ENCODE measurements at places on chromosomes 13 and 19.

DNA sequence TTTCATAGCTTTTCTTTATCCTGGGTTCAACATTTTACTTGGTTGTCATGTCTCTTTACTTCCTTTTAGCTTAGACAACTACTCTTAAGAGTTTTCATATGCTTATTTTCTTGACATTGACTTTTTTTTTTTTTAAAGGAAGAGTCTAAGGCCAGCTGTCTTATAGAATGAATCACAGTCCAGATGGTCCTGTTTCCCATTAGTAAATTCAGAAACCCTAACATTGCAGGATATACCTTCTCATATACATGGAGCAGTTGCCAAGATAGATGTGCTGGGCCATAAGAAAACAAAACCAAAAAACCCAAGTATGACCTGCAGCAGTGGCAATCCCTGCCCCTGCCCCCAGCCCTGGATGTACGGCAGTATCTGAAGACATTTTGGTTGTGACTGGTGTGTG lies 72.8 kb downstream of the COG3 start:
- no peak for DNase-seq

GRCh38 chr13:26112843-26113242 lies 61.0 kb upstream of the SHISA2 start:
- DNase-seq = no peak

GRCh38 chr19:51131780-51132680 lies 7.3 kb downstream of the SIGLEC9 start:
- DNase-seq = no peak

GRCh38 chr13:98955336-98955735 lies 22.5 kb downstream of the DOCK9 start:
- DNase-seq = no peak

DNA sequence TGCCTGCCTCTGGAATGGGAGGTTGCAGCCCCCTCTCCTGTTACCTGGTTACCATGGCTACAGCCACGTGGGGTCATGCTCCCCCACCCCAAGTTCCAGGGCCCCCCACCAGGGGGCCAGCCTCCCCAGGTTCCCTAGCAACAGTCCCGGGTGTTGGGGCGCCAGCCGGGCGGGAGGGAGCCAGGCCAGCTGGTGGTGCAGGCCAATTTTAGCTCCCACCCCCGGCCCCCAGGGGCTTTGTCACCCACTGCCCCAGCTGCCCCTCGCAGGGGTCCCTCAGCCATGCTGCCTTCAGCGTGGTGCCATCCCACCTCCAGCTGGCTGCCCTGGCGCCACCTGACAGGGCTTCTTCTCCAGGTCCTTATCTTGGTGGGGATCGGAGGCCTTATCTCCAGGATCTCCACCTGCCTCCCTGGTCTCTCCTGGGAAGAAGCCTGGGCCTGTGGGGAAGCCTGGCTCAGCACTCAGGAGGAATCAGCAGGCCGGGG lies 3.0 kb downstream of the MARK4 start:
- no peak for DNase-seq

DNA sequence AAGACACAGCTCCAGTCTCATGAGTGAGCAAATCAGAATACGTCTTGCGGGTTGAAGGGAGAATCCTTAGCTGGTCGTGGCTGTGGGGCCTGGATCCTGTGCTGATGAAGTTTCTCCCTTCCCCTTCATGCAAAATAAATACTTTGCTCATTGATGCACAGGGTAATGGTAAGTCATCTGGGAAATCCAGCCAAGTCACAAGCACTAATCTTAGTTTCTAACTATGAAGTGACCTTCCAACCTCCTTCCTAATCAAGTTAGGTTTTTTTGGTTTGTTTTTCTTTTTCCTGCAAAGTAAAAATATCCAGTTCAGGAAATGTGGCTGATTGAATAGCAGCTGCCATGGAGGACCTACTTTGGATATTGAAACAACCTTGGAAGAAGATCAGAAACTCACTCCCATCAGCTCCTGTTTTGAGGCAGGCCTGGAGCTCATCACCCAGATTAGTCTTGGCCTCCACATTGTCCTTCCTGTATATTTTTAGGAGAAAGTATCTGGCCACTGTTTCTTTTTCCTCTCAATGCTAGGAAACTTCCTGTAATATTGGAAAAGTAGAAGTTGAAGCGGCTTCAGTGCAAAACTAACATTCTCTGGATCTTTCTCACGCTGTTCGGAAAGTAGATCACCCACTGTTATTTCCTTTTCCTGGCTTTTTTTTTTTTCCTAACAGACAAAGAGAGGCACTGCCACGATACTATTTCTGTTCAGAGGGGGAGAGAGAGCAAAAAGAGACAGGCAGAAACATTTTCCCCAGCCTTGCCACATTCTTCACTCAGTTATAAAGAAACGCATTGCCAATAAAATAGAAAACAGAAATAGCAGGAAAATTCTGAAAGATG lies 12.3 kb upstream of the ARL11 start:
- DNase-seq = no peak

GRCh38 chr19:7895565-7895964 lies 7.3 kb downstream of the LRRC8E start:
- DNase-seq = no peak

- DNase-seq = no peak
Measured at GRCh38 chr13:75861786-75862185, 225.7 kb downstream of the LMO7 start.

- DNase-seq = no peak
Measured at GRCh38 chr13:42068886-42069285, 20.4 kb downstream of the DGKH start.

- DNase-seq = no peak
Measured at GRCh38 chr13:20553311-20553710, 13.6 kb upstream of the IFT88 start.

DNA sequence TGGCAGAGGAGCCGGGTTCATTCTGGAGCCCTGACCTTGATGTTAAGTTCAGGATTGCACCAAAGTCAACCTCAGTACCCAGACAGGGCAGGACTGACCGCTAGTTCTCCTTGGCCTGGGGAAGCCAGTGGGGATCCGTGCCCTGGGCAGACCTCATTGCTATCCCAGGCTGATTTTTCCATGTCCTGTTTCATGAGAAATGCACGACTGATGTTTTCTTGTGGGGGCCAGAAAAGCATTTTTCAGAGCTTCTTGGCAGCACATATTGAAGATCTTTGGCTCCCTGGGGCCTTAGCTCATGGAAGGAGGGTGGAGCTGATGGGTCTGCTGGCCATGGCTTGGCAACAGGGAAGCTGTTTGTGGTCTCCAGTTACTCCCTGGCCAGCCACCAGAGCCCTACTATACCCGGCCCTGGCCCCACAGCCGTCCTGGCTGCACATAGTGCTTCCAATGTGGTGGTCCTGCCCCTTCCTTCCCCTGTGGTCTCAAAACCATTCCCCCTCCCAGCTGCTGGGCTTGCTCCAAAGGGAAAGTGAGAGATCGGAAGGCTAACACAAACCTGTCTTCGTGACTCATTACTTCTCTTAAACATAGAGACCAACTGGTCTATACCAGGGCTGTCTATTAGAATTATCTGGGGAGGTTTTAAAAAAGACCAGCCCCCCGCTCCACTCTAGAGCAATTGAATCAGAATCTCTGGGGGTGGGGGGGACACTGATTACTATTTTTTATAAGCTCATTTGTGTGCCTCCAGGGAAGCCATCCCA lies 11.2 kb downstream of the IL17D start:
- DNase-seq = no peak

- DNase-seq = no peak
Measured at GRCh38 chr13:65789815-65790214, 1440.3 kb downstream of the PCDH9 start.
